Activated CD4-positive, alpha-beta T cell treated with anti-CD3 and anti-CD28 coated beads for 48 hours (primary cell): ENCODE measurements at places on chromosomes 1 and 21.

GRCh38 chr1:32619701-32620485 lies 30.5 kb downstream of the ZBTB8OS start:
- DNase-seq = peak; percentile 17

- DNase-seq = no peak
Measured at GRCh38 chr1:10419351-10419750, 10.9 kb upstream of the CENPS start.

GRCh38 chr1:162391790-162392563 lies 10.4 kb downstream of the C1orf226 start:
- DNase-seq = peak; percentile 24

- no peak for DNase-seq
Measured at GRCh38 chr1:172241540-172241939, 178.9 kb upstream of the C1orf105 start.

DNA sequence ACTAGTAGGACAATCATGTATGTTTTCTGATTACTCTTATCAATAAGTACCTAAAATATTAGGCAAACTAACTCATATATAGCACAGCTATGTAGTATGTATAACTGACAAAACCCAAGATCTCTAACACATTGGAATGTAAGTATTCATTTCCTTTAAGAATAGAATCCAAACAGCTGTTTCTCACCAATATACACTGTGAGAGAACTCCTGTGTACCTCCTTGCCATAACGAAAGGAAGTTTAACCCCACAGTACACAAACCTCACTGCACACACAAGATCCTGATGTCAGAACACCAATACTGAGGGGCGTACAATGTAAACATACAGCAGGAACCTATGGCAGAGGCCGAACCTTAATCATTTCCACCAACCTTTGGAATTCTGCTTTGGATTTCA lies 113.0 kb downstream of the SMYD3 start:
- DNase-seq = no peak

DNA sequence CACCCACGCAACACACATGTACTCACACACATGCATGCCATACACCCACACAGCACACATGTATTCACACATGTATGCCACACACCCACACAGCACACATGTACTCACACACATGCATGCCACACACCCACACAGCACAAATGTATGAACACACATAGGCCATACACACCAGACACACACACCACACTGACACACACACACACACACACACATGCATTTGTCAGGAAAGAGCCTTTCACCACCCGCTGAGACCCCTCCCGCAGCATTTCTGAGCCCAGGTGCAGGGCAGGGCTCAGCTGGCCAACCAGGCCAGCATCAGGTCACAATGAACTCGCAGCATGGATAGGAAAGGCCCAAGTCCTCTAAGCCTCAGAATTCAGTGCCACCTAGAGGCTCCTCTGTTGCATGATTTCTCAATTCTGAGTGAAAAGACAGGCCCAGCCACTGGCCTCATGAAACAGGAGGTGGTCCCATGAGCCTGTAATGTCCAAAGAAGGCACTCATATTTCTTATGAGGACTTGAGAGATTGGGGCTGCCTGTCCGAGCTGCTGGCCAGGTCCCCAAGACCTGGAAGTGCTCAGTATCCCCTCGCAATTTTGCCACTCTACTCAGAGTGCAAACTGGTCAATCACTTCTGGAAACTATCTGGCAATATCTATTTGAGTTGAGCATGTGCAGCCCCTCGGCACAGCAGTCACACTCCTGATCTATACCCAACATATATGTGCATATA lies 57.3 kb downstream of the PSMG1 start:
- DNase-seq = peak; percentile 16
